Kidney tubule cell (primary cell): ENCODE measurements at places on chromosomes 16 and 17.

DNA sequence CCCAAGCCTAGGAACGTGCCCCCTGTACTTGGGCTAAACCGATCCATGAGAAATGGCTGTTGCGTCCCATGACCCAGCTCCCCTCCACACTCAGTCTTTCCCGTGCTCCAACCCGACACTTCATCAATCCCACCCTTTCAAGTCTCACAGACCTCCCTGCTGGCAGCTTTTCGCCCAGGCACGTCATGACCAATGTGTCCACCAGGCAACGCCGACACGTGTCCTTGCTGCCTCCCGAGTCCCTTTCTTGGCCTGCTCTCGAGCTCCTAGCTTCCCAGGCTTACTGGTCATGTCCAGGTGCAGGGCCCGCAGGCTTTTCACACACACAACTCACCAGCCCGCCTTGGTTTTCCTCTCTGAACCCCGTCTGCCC lies 12.2 kb downstream of the MNT start:
- DNase-seq, result no peak

DNA sequence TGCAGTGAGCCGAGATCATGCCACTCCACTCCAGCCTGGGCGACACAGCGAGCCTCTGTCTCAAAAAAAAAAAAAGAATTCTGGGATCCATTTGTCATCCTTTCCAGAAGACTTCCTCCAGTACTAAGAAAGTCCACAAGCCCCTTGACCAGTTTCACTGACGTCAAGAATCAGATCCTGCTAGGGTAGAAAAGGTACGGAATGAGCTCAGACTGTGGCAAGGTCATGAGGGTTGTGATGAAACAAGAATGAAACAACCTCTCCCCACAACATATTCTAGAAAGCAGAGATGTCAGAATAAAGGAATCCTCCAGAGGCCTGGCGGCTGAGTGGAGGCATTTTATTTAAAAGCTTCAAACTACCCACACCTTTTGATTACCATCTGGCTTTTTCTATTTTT lies 29.9 kb downstream of the TRAF4 start:
- no peak for DNase-seq

DNA sequence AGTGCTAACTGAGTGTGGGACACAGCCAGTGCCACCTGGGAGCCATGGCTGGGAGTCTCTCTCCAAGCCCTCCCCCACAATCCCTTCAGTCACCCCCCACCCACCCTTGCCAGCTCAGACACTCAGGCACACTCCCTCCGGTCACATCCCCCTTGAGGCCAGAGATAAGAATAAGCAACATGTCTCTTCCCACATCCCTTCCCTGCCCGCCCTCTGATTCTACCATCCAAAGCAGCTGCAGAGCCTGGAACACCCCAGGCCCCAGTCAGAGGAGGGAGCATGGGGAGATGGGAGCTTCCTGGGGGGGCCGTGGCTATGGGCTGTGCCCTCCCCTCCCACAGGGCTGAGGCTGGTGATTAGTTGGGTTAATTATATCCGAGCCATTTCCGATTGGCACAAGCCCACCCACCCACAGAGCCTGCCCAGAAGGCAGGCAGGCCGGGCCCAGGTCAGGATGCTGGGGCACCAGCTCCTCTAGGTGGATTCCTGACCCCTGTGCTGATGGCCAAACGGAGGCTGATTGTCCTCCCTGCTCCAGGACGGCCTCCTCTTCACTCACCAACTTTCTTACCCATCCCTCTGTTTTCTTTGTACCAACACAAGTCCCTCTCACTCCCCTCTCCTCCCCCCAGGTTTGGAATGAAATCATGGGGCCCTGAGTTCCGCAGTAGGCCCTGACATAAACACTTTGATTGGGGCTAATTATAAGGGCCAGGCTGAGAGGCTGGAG lies 28.6 kb upstream of the MEIOC start:
- DNase-seq, result no peak

DNA sequence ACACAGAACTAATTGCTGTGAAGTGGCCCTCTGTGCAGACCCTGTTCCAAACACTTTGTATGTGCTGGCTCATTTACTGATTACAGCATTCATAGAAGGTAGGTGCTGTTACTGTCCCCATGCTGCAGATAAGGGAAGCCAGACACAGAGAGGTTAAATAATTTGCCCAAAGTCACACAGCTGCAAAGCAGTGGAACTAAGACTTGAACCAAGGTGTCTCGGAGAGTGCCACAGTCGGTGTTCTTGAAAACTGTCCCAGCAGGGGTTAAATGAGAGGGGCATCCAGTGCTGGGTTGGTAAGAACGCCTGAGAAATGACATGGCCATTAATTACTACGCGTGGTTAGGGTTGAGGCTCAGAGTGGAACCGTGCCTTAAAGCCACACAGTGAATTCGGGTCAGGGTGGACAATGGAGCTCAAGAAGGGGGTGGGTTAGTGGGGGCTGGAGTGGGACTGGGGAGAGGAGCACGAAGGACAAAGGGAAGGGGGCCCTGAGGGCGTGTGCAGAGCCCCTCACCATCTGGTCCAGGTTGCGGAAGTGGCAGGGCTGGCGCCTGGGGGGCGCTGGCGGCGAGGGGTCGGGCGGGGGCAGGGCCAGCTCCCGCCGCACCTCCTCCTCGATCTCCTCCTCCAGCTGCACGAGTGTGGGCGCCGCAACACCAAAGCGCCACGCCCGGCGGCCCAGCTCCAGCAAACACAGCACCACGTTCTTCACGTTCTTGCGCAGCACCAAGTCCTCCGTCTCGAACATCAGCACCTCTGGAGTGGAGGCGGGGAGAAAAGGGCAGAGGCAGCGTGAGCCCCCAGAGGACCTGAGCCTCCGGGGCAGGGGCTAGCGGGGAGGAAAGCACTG lies 3.3 kb downstream of the GAS2L2 start:
- DNase-seq, result no peak

- DNase-seq, result no peak
These were observed 27.7 kb downstream of the USP7 start for GRCh38 chr16:8935989-8936388.

GRCh38 chr16:50308237-50308965 lies 42.0 kb downstream of the ADCY7 start:
- no peak for DNase-seq

DNA sequence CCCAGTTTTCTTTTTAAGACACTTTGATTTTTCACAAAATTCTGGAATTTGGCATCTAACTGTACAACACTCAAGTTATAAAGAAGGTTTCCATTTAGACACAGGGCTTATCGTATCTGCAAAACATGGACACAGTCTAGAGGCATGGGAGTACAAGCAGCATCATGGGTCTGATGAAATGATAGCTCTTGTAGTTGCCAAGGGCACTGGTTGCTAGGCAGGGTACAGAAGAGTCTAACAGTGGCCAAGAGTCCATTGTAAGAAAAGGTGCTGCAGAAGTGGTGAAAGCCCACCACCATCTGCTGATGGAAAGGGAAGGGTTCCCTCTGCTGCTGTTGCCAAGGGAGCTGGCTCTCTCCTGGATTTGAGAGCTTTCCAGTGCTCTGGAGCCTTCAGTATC lies 20.8 kb downstream of the MYOCD start:
- DNase-seq, result no peak
